Activated naive CD4-positive, alpha-beta T cell treated with anti-CD3 and anti-CD28 coated beads, Interleukin-2, amount 50 U/mL, for 72 hours (primary cell): ENCODE measurements at places on chromosomes 16 and 17.

DNA sequence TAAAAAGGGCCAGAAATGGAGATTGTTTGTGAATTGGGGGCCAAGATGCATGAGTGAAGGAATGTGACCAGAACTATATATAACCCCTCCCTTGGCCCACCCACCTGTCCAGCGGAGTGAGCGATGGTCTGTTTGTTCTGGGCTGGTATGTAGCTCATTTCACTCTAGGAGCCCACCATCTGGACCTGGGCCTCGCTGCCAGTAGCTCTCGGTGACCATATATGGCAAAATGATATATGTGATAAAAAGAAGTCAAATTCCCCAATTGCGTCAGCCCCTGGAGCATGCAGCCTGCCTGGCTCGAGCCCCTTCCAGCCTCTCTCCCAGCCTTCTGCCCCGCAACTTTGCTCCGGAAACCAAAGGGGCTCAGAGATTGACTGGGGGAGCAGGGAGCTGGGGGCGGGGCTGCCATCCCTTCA lies 47.3 kb downstream of the CCDC42 start:
- no peak for DNase-seq

GRCh38 chr17:32849879-32850278 lies 27.0 kb downstream of the MYO1D start:
- DNase-seq = no peak

GRCh38 chr17:52035336-52035915 lies 123.1 kb downstream of the CA10 start:
- DNase-seq = no peak

DNA sequence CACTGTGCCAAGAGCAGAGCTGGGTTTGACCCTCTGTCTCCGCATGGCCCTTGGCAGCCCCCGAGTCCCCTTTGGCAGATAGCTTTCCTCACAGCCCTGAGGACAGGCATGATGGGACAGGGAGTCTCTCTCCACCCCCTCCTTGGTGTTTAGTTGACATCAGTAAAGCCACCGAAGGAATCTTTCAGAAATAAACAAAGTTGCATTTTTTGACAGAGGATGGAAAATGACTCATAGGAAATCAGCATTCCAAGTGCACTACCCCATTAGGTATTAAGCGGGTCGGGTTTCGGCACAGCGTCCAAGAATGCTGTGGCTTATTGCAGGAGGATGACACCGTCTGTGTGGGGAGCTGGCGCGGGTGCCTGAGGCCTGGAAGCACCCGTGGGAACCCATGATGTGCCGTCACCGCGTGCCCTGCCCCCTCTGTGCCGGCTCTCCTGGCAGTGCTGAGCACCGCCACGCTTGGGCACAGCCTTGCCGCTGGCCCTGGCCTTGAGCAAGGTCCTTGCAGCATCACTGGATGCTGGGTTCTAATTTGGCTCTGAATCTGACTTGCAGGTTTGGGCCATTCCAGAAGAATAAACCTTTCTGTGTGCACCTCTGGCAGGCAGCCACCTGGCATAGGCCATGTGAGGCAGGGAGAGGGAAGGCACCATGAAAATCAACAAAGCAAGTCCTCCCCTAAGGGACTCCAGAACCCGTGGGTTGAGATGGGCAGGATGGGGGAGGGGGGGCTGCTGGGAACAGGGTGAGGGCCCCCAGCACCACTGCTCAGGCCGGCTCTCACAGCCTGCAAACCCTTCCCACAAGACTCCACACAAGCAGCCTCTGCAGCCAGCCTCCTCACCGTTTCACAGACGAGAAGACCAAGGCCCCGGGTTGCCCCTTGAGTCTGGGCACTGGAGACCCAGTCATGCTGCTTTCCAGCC lies 50.5 kb upstream of the ZNF469 start:
- no peak for DNase-seq

DNA sequence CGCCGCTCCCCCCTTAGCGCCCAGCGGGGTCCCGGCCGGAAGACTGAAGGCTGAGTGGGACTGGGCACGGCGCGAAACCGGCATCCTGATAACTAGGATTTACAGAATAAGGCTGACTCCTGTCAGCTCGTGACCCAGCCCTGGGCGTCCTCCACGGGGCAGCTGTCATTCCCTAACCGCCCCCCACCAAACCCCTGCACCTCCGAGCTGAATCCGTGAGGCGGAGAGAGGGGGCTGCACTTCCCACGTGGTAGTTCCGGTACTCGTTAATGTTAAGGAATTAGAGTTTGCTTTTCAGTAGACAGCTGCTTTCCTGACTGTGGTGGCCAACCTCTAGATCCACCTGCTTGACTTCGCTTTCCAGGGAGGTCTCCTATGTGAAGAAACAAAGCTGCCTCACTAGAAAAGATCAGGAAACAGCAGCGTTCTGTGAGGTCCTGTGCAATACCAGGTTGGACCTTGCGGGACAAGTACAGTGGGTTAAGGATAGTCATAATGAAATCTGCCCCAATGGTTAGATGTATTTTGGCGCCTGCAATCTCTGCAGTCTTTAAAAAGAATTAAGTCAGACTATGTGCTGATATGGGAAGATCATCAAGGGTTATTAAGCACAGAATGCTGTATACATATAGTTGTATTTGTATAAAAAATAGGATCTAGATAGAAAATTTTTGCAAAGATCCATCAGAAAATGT lies 1.1 kb upstream of the WBP2 start:
- no peak for DNase-seq

DNA sequence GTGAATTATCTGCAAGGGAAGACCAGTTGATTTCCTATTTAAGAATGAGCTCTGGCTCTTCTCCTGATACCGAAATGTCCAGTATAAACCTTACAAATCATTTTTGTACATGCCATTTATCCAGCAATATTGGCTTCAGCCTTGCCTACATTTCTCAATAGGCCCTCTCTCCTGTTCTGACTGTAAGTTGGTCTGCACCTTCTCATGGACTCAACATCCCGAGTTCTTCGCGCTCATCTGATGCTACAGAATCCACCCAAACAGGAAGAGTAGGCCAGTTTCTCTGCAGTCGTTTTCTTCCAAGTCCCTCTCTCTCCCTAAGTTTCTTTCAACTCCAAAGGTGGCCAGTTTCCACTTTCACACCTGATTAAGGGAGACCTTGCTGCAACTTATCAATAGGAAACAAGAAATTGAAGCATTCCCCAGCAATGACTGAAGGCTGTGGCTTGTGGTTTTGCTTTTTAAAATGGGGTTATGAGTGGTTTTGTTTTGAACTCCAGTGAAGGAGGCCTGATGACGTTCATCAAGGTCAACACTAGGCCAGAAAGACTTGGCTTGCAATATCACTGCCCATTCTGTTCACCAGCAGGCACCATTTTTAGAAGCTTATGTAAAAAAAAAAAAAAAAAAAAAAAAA lies 383.0 kb downstream of the MAF start:
- DNase-seq = peak; percentile 30

DNA sequence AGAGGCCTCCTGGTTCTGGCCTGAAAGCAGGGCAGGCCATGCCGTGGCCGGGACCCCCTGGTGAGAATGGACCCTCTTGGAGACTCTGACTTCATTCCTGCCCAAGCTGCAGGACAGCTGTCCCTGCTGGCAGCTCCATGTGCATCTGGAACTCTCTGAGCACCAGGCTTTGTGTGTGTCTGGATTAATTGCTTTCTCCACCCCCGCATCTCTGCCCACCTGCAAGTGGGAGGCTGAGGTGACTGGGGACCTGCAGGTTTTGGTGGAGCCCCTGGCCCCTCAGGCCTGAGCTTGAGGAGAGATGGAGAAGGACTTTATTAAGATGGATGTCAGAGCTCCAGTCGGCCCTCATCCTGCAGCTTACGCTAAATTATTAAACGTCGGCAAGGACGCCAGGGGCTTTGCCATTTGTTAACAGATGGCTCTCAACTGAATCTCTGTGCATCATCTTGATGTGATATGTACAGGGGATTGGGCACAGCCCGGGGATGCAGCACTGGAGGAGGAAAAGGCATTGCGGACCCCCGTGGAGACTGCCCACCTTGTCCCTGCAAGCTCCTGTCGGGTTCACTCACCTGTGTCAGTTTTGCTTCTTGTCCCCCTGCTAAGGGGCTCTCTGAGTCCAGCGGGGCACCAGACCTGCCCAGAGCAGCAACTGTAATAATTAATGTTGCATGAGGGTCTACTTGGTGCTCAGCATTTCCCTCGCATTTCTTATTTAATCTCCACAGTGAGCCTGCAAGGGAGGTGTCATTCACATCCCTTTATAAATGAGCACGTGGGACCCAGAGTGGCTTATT lies 154.1 kb upstream of the RPL38 start:
- DNase-seq = no peak
